ENCODE measurements at places on chromosomes 6 and 20.
A peak's percentile ranks its signal among the peaks of the same experiment; 100 is the strongest.

GRCh38 chr20:50220894-50221365, 30.3 kb downstream of the CEBPB start:
- no peak for DNase-seq

GRCh38 chr20:49747707-49748524, 34.2 kb upstream of the B4GALT5 start:
- DNase-seq, result peak; percentile 80

GRCh38 chr6:48525849-48526248, 414.9 kb upstream of the PTCHD4 start:
- no peak for DNase-seq

DNA sequence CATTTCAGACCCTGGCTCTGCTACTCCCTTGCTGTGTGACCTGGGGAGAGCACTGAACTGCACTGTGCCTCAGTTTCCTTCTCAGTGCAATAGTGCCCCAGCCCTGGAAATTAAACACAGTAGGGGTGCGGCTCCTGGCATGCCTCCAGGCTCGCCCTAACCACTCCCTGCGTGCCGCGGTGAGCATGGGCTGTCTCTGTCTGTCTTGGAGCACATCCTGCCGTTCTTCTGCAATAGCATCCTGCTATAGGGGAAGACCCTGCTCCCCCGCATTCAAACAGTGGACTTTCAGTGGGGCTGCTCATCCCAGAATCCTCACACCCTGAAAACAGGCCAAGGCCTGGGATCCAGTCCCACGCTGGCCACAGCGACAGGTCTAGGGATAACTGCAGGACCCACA, 129.5 kb downstream of the FOXC1 start:
- no peak for DNase-seq

GRCh38 chr6:148851683-148852556, 105.1 kb downstream of the UST start:
- DNase-seq, result peak; percentile 20

GRCh38 chr6:137223370-137224131, 4.4 kb upstream of the IFNGR1 start:
- DNase-seq, result peak; percentile 69

DNA sequence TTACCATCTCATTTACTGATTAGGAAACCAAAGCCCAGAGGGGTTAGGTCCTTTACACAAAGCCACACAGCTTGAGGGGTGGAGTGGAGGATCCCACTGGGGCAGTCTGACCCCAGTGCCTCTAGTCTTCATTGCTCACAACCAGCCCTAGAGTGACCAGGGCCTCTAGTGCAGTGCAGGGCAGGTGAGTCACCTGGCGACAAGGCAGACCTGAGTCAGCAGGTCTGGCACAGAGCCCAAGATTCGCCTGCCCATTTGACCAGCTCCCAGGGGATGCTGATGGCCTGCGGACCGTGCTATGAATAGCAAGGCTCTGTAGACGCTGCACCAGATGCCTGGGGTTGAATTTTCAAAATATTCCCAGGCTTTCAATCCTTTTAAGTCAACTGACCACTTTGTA, 29.9 kb downstream of the CDH26 start:
- no peak for DNase-seq

- no peak for DNase-seq
Measured at GRCh38 chr6:48985025-48985424, 478.0 kb downstream of the MMUT start.

DNA sequence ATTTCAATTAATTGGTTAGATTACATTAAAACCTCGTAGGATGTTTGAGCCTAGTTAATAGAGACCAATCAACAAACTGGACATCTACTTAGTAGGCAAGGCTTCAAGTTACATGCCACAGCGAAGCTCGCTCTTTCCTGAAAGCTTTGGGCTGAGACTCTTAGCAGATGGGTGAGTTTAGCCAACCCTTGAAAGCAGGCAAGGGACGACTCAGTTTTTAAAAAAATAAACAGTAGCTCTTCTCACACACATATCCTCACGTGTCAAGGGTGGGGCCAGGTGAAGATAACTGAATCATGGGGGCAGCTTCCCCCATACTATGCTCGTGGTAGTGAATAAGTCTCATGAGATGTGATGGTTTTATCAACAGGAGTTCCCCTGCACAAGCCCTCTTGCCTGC, 775 bp downstream of the MTFR2 start:
- no peak for DNase-seq
